Glutamatergic neuron (in vitro differentiated cells): ENCODE measurements at places on chromosomes 5 and 9. TPM values are rescaled to one million over a fixed set of nuclear protein-coding genes. Genes with fewer than 3 reads are reported as not detected.

- no peak for DNase-seq
Observed at GRCh38 chr9:34387239-34387638, 10.5 kb upstream of the MYORG start.

DNA sequence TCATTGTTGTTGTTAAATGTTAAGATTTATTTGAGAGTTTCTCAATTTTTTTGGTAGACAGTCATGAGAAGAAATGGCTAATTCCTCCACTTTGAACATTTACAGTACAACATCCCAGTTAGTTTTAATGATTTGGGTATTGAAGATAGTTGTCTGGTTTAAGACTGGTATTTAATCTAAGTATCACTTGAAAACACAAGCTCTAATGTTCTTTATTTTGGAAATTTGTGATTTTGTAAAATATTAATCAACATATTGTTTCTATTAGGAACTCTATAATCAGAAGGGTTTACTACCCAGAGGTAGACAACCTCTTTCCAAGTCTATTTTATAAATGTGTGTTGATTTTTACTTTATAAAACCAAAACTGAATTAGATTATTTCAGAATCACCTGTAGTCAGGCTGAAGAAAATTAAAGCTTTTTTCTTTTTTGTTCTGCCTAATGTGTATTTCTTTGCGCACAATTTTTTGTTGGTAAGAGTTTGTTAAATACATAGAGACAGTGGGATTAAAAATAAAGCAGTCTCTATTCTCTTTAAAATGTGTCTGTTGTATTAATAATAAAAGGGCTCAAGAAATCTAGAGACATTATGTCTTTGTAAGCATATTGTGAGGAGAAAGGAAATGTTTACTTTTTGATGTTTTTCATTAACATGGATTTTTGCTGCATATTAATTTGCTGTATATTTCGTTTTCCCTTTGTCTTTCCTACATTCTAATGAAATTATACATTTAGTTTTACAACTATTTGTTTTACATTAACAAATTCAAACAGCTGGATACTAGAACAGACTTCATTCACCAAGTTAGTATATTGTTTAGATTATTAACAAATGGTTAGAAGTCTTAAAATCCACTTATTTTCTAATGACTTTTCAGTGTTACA, 3.9 kb upstream of the PURA start:
- no peak for DNase-seq

- DNase-seq, result peak; percentile 68
Observed at GRCh38 chr9:69173891-69174615, at the start of gene TJP2. Gene TJP2, plus strand, starts transcription at chr9:69174277. Its CDS starts 96 bp downstream, at chr9:69174373.

GRCh38 chr9:12162181-12162815, 530.9 kb upstream of the TYRP1 start:
- DNase-seq, result no peak

- DNase-seq, result no peak
Observed at GRCh38 chr5:124729720-124730359, 16.6 kb downstream of the ZNF608 start.

DNA sequence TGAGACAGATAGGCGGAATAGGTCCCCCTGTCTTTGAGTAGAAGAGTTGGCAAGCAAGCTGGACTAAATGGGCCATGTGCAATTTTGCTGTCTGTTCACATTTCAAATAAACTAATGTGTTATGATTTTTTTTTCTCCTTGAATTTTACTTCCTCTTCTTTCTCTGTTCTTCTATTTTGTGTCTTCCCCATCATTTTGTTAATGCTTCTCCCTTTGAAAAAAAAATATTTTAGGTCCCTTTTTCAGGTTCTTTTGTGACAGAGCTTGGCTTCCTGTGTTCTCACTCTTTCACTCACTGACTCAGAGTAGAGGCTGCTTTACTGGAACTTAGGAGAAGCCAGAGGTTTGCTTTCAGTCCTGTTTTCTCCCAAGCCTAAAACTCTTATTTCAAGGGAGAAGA, 48.1 kb downstream of the PTCD2 start:
- DNase-seq, result no peak

Gene GPR150
- not detected for total RNA-seq

Gene BICD2
- total RNA-seq, result 43.7 TPM

Gene OLFM1
- 387 TPM for total RNA-seq

Gene SHOC1
- total RNA-seq, result not detected
